ENCODE measurements at places on chromosomes 11 and 22.
A peak's percentile ranks its signal among the peaks of the same experiment; 100 is the strongest.

DNA sequence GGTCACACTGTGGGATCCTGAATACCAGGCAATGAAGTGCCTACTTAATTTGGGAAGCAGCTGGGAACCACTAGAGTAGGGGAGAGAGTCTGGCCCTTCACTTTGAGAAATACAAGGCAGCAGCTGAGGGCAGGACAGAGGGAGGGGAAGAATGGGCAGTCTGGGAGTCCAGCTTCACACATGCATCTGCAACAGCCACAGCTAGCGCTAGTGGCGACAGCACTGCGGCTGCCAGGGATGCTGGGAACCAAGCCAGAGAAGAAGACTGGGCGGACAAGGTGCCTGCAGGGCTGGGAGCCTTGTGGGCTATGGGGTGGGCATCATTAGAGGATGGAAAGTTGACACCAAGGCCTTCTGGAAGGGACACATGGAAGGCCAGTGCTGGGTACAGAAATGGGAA lies 15.8 kb downstream of the SCUBE2 start:
- DNase-seq = no peak

GRCh38 chr11:18564149-18564548 lies 24.4 kb downstream of the UEVLD start:
- no peak for DNase-seq

GRCh38 chr22:36961626-36962025 lies 48.2 kb downstream of the CSF2RB start:
- no peak for DNase-seq

DNA sequence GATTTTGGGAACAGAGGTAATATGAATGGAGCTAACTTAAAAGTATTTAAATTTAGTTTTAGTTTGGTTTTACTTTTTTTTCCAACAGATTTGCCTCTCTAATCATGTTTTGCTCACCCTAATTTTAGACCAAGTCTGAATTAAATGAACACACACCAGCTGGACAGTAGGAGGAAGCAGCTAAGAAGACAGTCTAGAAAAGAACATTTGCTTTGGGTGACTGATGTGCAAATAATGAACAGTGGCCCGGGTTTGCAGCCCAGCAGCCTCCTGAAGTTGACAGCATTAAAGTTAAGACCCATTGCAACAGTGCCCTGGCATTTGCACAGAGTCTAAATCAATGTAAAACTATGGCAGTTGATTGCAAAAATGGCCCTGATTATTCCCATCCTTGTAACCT lies 66.4 kb upstream of the SORL1 start:
- DNase-seq = no peak

DNA sequence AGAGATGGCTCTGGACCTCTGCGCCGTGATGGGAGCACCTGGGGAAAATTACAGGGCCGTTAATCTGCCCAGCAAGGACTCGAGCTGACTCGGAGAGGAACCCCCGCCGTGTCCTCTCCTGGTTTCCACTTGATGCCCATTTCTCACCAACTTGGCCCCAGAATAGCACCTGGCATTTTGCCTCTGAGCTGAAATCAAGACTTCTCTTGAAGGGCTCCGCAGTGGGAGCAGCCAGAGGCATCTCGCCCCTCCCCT lies 19.0 kb upstream of the CABP7 start:
- DNase-seq = no peak

DNA sequence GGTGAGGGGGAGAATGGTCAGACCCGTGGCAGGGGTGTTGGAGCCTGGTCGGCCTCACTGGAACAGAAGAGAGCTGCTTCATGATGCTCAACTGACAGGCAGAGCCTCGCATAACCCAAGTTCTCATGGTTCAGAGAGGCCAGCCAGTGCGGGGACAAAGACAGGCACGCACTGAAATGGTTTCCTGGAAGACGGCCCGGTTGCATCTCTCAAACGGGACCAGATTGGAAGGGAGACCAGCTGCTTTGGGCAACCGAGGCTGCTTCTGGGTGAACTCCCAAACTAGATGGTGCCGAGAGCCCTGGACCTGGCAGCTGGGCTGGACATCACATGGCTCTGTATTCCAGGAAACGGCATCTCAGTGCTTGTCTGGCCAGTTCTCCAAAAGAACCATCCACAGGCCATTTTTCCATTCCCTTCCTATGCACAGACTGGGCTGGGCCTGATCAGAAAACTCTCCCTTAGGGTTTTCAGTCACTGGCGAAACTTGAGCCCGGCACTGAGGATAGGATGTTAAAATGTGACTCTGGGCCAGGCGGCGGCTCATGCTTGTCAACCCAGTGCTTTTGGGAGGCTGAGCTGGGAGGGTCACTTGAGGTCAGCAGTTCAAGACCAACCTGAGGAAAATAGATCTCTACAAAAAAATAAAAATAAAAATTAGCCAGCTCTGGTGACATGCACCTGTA lies 80.1 kb upstream of the PRODH start:
- no peak for DNase-seq

DNA sequence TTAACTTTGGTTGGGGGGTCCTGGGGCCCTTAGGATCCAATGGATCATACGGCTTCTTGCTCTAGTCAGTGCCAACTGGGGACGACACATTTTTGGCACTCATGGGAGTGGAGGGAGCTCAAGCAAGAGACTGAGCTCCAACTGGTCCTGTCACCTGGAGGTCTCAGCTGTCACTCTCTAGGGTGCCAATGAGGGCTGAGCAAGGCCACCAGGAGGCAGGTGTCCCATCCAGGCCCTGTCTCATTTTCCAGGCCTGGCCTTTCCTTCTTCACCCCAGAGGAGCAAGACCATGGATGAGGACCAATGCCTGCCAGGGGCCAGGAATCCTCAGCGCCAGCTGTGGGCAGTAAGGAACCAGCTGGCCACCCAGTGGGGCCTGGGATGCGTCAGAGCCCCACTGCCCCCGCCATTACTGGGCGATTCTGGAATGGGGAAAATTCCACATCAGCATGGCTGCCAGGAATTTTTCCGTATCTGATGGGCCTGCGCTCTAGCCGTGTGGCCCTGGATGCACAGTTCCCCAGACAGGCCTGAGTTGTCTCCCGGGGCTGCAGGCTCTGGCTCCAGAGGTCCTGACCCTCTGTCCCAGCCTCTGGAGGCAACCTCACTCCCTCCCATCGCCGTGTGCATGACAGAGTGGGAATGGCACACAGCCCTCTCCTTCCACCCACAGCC lies 669 bp upstream of the GAL3ST1 start:
- no peak for DNase-seq

- DNase-seq = no peak
These were observed 2.7 kb upstream of the LRP5 start for GRCh38 chr11:68309621-68310185.

- DNase-seq = no peak
These were observed 111.9 kb downstream of the ZBTB16 start for GRCh38 chr11:114171257-114172054.

DNA sequence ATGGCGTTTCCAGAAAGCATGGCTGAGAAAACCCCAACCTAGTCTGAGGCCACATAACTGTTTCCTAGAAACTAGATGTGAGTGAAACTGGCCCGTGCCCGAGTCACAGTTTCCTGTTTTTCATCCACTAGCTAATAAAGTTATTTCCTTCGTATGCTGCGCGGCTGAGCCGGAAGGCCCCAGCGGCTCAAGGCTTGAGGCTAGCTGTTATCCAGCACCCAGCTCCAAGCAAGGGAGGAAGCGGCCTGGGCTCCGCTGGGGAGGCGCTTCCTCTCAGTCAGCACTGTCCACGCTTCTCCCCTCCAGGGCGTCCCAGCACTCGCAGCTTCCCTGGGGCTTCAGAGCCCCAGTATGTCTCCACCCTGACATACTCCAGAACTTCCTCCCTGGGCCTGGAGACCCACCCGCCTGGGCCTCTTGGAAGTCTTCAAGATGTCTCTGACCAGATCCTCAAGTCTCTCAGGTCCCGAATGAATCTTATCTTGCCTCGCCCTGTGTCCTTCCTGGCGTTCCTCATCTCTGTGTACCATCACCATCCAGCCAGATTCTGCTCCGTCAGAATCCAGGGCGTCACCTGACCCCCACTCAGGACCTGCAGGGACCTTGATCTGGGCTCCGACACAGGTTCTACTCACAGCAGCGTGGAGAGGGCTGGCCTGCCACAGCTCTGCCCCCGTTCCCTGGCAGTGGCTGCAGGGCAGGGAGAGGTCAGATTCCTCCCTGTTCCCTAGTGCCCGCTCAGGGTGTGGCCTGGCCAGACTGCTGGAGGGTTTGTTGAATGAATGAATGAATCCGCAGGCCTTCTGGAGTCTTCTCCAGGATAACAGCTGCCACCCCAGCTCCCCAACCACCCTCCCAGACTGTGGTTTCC lies 81.9 kb downstream of the LRRC32 start:
- DNase-seq = peak; percentile 62

- DNase-seq = no peak
These were observed 24.1 kb downstream of the MS4A10 start for GRCh38 chr11:60809249-60809648.

GRCh38 chr22:46929710-46930204 lies 167.3 kb downstream of the TBC1D22A start:
- no peak for DNase-seq

GRCh38 chr11:69904974-69905535 lies 85.8 kb upstream of the FGF3 start:
- DNase-seq = no peak

DNA sequence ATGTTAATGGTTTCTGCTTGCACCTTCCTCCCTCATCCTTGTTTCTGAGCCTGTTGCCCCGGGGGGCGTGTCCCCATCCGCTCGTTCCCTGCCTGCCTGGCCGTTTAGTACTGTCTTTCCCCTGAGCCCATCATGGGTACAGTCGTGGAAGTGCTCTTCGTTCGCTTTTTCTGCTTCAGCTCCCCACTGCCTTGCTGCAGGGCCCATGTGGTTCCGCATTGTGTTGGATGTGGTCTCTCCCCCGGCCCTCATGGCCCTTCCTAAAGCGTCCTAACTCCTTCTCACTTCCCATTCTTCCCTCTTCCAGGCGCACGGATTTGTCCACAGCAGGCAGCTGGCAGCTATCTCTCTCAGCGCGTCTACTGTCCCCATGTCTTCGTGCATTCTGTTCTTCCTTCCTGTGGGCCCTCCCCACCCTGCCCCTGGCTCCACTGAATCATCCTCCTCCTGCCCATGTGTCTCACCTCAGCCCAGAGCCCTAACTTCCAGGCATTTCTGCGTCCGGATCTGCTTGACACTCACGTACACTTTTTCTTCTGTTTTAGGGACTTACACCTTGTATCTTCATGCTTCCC lies 98.1 kb downstream of the ZBTB16 start:
- no peak for DNase-seq

DNA sequence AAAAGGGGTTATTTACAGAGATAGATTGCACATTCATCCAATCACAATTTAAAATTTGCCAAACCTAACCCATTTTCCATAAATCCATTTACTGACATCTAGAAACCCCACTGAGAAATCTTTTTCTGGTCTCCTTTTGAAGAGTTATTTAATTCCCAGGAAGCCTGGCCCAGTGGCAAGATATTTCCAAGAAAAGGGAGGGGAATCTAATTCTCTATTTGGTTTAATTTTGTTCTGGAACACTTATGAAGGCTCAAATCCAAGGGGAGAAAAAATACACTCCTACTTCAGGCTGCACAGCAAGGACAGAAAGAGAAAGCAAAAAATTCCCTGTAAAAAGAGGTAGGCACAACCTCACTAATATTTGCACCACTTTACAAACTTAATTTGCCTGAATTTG lies 88.2 kb upstream of the LDLRAD3 start:
- no peak for DNase-seq

- no peak for DNase-seq
These were observed 1.4 kb downstream of the C11orf24 start for GRCh38 chr11:68270196-68271022.

GRCh38 chr22:49102367-49102766 lies 725.3 kb downstream of the BRD1 start:
- DNase-seq = no peak

DNA sequence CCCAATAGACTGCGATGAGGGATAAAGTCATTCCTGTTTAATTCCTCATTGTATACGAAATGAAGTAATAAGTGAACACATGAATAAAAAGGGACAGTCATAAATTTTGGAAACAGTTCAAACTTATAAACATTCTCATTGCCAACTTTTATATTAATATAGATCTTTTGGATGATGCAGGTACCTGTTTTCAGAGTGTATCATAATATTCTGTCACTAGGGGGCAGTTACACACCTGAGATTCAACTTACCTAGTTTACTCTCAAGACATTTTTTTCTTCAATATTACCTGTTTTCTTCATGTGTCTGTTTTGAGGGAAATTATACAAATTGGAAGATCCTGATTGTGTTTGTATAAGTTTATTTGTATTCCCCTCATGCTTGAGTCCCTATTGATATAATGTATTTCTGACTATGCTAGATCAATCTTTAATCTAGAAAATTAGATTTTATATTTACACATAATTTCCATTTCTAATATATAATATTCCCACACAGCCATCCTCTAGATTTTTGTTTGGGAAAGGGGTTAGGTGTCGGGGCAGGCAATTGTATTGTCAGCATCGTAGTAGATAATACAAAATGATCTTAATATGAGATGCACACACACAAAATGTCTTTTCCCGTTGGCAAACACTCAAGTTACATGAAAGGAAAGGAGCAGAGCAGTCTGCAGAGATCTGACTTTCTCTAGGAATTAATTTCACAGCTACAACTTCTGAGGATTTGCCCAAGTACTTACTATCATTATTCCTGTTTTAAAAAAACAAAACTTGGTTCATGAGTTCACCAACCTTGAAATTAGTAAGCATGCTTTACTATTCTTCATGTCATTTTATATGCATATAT lies 18.4 kb downstream of the FDX1 start:
- no peak for DNase-seq

GRCh38 chr11:115579181-115579825 lies 75.1 kb upstream of the CADM1 start:
- DNase-seq = no peak

GRCh38 chr11:65657426-65657825 lies 5.3 kb downstream of the RELA start:
- no peak for DNase-seq

DNA sequence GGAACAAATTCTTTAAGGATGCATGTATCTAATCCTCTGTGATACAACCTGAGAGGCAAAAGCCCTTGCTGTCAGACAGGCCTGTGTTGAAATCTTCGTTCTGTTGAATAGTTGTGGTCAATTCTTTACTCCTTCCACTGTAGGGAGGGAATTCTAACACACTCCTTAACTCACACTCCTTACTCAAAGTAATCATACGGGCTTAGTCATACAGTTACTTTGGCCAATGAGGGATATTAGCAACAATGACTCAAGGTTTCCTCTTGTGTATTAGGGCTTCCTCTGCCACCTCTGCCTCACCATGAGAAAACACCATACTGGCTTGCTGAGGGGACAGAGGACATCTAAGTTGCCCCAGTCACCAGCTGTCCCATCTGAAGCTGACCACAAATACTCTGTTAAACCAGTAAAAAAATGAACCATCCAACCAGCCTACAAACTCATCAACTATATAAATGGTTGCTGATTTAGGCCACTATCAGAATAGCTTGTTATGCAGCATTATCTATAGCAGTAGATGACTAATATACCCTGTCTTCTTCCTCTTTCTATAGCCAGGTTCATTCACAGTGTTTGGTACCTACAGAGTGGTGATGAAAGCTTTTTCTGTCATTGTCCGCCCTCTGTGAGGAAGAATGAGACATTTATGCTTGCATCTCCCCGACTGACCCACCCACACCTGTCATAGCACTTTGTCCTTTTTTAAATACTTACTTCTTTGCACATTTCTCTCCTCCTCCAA lies 322.8 kb upstream of the SYN3 start:
- no peak for DNase-seq

All from stimulated activated naive CD4-positive, alpha-beta T cell treated with Interleukin-2 at 50 U/mL for 16 hours (primary cell).